ENCODE measurements at places on chromosomes 2 and 18.

DNA sequence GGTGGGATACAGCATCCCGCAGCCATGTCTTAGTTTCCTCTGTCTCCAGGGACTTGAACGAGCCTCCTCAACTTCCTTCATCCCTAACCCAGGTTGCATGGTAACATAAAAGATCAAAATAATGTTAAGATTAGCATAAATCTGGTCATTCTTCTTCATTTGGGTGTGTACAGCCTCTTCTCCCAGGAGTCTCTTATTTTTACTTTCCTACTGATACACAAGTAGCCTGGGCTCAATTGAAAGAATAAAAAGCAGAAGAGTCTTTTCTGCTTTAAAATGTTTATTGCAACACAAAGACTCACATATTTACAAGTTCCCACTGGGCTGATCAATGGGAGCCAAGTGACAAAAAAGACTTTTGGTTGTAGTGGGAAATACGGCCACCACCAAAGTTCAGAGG is 137.9 kb upstream of the PID1 start:
- no peak for DNase-seq

DNA sequence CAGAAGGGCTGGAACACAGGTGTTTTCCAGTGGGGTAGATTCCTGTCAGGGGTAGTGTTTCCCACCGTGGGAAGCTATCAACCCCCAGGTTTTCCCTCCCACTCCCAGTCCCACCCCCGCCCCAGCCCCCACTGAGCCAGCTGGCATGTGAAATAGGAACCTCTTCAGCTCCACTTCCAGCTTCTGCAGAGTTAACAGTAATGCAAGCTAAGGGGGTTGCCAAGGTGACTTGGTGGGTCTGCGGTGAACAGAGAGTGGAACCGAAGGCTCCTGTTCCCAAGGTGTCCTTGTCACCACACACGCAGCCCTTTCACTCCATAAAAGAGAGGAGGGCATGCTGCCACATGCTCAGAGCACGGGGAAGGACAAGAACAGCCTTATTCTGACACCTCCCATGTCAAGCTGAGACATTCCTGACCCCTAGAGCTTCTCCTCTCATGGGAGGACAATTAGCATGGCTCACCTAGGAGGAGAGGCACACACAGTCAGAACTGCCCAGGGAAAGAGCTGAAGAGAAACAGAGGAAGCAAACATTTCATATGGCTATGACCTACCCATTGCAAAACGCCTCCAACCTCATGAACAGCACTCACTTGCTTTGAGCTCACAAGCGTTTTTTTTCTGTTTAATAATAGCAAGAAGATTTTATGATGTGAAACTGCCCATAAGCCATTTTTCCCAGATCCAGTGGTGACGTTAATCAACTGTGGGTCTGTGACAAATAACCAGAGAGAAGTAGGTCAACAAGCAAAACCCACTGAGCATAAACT is 39.8 kb upstream of the TBC1D8 start:
- no peak for DNase-seq

DNA sequence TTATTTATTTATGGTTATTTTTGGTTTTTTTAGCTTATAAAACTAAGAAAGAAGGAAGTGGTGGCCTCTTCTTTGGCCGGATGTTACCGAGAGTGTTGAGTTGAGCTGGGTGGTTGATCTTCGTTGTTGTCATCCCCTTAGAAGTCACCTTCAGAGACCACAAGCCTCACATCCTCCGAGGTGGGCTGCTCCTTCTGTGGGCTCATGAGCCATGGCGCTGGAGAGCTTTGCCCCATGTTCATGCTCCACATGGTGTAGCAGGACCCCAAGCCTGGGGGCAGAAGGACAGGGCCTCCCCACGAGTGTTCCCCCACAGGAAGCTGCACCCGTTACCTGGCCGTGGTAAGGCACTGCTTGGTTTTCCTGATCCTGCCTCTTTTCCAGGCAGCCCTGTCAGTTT is 23.4 kb downstream of the SNTG2 start:
- no peak for DNase-seq

DNA sequence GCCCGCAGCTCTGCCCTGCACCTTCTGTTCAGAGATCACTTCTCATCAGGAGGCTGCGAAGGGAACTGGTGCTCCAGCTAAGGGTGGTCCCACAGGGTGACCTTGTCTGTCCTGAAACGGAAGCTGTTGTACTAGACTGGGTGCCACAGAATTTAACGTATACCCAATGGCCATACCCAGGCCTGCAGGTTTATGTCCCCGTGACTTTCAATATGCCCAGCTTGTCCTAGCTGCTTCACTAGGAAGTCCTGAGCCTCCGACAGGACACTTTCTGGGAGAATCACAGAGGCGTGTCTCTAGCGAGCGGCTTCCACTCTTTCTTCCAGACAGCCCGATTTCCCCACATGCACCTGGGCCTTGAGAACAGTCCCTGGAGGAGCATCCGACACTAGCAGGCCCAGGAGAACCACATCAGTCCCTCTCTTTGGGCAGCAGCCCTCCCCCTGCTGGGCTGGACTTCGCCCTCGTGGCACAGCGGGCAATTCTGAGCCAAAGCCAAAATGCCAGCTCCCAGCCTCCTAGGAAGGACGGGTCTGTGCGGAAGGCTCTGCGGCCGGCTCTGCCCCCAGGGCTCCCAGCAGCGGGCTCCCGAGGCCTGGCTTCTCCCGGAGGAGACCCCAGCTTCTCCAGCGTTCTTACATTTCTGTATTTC is 91.9 kb upstream of the OTOS start:
- DNase-seq: no peak

DNA sequence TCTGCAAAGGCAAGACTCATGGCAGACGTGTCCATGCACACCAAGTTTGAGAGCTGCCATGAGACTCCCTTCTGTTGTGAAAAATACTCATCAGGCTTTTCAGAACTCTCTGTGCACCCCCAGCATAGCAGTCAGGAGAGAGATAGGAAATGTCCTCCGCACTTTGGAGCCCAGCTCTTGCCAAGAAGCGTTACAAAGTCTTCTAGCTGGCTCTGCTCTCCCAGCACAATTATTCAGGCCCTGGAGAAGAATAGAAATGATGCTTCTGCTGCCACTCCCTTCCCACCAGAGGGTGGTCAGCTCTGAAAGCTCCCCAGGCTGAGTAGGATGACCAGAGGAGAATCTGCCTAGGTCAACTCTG is 594.4 kb upstream of the ID2 start:
- no peak for DNase-seq

DNA sequence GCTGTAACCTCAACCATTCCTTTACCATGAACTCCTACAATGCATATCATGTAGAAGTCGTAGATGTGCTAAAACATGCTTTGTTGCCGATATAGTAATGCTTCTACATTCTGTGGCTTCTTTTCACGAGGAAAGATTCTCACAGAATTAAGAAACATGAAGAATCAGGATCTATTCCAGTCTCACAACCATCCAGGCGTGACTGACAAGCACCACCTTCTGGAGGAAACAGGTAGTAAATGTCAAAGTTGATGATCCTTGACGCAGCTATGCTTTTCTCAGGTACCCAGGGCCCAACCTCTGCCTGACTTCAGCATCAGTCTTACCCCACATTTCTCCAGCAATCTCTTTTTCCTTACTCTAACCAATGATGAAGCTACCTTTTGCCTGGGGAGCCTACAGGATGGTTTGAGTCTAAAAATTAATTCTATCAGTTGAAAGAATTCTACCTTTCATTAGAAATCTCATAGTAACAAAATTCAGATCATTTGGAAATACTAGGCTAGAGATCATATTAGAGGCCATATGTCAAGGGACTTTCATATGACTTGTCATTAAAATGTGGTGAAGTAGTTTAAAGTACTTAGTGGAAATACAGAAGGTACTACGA is 123.3 kb upstream of the RND3 start:
- no peak for DNase-seq

DNA sequence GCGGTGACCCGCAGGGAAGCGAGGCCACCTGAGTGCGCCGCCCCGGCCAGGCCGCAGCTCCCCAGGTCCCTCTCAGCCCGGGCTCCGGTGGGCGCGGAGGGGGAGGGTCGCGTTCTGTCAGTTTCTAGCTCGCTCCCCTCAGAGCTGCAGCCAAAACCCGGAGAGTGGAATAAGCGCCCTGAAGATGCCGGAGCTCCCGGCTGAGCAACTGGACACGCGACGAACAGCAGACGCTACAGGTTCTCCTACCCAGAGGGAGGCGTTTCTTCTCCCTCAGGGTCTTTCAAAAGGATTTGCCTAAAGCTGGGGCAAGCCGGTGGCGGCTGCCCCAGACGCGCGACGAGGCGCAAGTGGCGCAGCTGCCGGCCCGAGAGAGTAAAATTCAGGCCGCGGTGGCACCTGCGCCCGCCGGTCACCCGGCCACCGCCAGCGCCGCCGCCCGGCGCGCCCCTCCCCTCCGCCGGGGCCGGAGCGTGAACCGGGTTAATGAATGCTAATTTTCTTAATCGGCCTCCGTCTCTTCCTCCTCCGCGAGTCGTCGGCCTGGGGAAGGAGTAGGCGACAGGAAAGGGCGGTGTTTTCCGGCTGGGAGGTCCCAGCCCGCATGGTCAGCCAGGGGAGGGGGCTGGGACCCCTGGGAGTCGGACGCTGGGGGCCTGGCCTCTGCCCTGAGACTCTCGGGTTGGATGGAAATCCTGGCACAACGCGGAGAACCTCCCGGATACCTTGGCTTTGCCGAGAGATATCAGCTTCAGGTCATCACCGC is 845 bp upstream of the CDC42EP3 start:
- DNase-seq: peak; percentile 68

DNA sequence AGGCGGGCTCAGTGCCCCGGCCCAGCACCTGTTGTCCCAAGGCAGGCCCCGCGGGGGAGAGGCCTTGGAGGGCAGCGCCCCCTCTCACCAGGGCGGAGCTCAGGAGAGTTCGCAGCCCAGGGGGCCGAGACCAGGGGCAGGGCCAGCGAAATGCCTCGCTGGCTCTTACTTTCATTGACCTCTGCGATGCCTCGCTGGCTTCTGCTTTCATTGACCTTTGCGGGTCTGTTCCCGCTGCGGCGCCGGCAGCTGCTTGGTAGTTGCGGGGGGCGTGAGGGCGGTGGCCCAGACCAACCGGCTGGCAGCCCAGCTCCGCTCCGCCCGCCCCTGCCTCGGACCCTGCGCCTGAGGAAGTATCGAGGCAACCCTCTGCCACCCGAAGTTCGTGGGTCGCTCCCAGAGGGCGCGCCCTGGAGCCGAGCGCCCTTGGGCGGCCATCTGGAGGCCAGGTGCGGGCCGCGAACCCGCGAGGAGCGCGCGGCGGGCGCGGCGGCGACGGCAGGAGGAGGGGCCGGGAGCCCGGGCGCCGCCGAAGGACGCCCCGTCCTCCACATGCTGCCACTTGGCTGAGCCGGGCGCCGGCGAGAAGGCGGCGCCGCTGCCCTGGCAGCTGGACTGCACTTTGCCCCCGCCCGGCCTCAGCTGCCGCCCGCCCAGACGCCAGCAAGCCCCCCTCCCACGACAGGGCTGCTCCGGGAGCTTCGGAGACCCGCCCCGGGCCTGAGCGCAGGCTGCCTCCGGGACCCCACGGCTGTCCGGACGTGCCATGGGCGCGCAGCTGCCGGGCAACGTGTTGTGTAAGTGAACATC is 118.0 kb upstream of the MSTN start:
- DNase-seq: peak; percentile 48

- DNase-seq: no peak
Measured at GRCh38 chr2:33560017-33560416, 39.1 kb downstream of the FAM98A start.

GRCh38 chr2:30366199-30366691 is 80.8 kb upstream of the LCLAT1 start:
- no peak for DNase-seq

DNA sequence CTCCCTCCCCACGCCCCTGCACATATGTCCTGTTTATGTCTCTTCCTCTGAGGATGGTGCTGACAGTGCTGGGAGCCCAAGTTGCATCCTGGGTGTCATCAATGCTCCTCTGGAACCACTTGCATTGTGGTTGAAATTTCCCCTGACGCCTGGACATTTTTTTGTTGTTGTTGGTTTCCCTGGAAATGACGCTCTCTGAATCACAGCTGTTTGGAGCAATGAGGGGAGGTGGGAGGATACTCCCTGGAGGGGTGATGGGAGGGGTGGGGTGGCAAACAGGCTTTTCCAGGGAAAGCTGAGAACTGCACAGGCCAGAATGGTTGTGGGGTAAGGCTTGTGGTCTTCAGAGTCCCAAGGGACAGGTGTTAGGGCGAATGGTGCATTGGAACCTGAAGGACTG is 29.6 kb downstream of the CELF4 start:
- no peak for DNase-seq

- DNase-seq: no peak
Measured at GRCh38 chr18:75104483-75104882, 104.5 kb downstream of the PTGR3 start.

- no peak for DNase-seq
Measured at GRCh38 chr2:49371128-49371701, 216.9 kb upstream of the FSHR start.

- no peak for DNase-seq
Measured at GRCh38 chr2:2232167-2232566, 98.9 kb downstream of the MYT1L start.

DNA sequence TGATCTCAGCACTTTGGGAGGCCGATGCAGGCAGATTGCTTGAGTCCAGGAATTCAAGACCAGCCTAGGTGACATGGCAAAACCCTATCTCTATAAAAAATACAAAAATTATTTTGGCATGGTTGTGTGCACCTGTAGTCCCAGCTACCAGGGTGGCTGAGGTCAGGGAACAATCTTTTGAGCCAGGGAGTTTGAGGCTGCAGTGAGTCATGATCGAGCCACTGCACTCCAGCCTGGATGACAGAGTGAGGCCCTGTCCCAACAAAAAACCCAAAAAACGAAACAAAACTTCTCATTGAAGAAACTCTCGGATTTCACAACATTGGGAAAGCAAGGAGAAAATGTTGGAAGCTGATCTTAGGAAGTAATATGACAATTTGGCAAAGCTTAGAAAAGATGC is 317.3 kb upstream of the MGAT5 start:
- no peak for DNase-seq

DNA sequence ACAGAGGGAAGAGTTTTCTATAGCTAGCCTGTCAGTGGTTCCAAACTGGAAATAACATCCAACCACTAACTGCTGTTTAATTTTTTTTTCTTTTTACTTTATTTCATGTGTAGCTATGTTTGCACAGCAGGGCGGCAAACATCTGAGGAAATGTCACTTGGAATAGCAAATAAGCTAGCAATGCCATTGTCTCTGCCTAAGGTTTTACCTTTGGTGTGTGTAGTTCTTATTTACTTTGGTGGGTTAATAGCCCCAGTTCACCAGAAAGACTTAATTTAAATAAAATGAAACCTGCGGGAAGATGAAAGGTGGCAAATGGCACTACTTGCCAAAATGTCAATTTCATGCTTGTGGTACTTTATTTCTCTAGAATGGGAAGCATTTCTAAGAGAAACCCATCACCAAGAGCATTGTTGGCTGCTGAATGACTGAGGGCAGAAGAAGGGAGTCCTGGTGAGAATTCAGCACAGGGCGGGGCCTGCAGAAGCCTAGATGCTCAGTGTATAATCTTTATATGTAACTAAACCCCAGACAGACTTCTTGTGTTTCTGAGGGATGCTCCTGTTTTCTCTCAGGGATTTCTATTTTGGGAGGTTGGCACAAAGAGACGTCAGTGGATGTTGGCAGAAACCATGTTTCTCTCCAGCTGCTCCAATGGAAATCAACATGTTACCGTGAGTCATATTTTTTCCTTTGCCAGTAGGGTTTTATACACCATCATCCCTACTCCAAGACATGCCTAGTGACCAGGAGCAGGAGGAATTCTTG is 300.4 kb upstream of the NT5C1B start:
- no peak for DNase-seq
